Sigmoid colon (tissue), 7 donors: ENCODE measurements at places on chromosomes 1 and 21. TPM values are rescaled to one million over a fixed set of nuclear protein-coding genes. Genes with fewer than 3 reads are reported as not detected.

PDIK1L gene
- polyA plus RNA-seq, result 5.4 TPM

CA6 gene
- not detected for polyA plus RNA-seq

OR2L8 gene
- polyA plus RNA-seq, result not detected

IBA57 gene
- 8.0 TPM for polyA plus RNA-seq

COL16A1 gene
- polyA plus RNA-seq, result 4.8 TPM

TMEM82 gene
- 17.3 TPM for polyA plus RNA-seq

KRTAP12-2 gene
- not detected for polyA plus RNA-seq

CELA3B gene
- polyA plus RNA-seq, result 6.0 TPM

FLG2 gene
- polyA plus RNA-seq, result not detected

GRCh38 chr1:110092991-110093390 is 19.3 kb upstream of the UBL4B start:
- no peak for DNase-seq

GRCh38 chr1:114347431-114348209 is 163.4 kb downstream of the TRIM33 start:
- DNase-seq, result no peak

GRCh38 chr1:17678011-17678410 is 77.1 kb upstream of the ACTL8 start:
- no peak for DNase-seq

DNA sequence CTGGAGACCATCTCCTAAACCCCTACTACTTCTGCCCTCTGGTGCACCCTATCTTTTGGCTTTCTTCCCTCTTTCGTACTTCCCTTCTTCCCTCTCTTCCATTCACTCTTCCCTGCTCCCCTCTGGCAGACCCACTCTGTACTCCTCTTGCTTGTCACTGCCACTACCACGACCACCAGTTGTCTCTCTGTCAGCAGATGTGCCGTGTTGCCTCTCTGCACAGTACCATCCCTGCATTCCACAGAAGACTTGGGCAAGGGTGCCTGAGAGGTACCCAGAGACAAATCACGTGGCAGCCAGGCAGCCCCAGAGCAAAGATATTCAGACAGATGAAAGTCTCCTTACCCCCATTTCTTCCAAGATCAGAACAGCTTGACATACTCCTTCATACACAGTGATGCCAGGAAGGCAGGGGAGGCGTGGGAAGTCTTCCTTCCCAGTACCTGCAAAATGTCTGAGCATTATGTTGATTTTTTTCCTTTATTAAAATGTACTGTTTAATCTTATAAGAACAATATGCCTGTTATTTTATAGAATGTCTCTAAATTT is 15.0 kb downstream of the CAMSAP2 start:
- no peak for DNase-seq

DNA sequence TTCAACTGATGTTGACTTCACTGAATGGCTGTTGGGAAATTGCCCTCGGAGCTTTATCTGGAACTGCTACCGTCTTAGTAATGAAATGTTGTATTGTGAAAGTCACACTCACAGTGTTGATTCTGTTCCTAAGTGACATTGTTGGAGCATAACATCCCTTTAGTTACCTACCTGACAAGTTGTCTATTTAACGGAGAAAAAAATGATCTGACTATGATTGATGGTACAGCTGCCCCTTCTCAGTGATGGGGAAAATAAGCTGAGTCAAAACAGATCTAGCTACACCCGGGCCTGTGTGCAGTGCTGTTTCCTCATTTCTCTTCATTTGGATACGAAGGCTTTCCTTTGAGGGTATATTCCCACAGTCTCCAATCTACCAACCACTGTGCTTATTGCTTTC is 472.3 kb upstream of the BRINP3 start:
- DNase-seq, result no peak

- DNase-seq, result no peak
Measured at GRCh38 chr1:9218917-9219316, 15.7 kb upstream of the H6PD start.

DNA sequence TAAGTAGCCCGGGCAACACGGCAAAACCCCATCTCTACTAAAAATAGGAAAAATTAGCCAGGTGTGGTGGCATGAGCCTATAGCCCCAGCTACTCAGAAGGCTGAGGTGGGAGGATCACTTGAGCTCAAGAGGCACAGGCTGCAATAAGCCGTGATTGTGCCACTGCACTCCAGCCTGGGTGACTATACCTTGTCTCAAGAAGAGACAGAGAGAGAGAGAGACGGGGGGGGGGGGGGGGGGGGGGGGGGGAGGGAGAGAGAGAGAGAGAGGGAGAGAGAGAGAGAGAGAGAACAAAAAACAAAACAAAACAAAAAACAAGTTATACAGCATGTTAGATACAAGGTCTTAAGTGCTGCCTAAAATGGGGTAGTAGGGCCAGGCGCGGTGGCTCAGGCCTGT is 77.8 kb upstream of the ZNF281 start:
- no peak for DNase-seq

DNA sequence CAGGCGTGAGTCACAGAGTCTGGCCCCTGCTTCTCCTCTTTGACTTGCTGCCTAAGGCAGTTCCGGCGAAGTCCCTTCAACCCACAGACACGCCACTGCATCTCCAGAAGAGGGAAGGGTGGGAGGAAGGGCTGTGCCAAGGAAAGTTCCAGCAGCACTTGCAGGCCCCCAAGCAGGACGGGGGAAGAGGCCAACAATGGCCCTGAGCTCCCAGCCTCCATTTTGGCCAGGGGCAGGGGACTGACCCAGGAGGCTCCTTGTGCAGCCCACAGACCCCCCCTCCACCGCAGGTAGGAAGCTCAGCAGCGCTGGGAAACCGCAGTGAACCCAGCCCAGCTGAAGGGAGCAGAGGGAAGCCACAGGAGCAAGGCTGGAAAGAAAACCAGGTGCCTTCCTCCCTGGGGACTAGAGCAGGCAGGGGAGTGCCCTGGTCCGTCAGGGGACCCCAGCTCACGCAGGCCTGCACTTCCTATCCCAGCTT is 35.4 kb downstream of the ACOT7 start:
- DNase-seq, result no peak

GRCh38 chr1:205858141-205858961 is 8.4 kb upstream of the PM20D1 start:
- DNase-seq, result no peak

DNA sequence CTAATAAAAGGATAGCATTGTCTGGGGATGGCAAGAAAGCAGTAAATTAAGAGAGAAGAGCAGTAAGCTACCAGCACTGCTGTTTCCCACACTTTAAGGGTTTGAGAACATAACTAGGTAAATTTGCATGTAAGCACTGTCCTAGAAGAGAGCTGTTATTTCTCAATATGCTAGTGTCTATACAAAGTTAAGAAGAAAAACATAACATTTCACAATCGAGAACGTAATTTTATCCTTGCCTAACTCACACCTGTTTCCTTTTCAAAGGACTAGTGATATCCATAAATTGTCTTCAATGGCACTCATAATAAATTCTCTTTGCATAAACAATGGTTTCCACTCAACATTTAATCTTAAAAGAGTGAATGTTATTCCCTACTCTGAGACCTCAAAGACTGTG is 576.0 kb downstream of the PTBP2 start:
- no peak for DNase-seq

GRCh38 chr1:34642679-34643078 is 112.2 kb upstream of the GJB5 start:
- no peak for DNase-seq

DNA sequence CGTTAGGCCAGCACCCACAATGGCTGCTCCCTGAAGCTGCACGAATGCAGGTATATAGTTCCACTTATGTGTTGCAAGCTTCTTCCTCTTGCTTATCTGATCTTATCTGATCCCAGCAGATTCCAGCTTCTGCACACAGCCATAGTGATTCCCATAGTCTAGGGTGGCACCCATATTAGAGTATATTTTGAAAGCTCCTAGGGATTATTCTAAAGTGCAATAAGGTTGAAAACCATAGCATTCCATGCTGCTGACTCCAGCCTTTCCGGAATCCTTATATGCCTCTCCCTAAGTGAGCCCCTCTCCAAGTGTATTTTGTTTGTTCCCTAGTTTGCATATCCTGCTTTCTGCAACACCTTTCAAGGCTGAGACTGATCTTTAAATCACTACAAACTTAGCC is 432.0 kb downstream of the SETD4 start:
- DNase-seq, result no peak

DNA sequence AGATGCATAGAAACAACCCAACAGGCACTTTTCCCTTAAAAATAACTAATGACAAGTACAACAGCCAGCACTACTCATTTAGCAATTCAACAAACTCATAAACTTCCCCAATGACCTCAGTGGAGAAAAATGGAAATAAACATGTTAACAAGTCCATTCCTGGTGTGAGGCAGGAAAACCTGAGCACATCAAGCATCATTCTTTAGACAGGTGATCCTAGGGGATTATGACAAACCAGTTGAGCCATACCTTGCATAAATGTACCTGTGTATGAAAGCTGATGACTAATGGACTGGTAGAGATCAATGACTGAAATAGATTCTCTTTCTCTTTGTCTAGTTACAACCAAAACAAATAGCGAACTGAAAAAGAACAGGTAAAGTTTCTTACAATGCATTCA is 7.0 kb downstream of the COL24A1 start:
- DNase-seq, result no peak

DNA sequence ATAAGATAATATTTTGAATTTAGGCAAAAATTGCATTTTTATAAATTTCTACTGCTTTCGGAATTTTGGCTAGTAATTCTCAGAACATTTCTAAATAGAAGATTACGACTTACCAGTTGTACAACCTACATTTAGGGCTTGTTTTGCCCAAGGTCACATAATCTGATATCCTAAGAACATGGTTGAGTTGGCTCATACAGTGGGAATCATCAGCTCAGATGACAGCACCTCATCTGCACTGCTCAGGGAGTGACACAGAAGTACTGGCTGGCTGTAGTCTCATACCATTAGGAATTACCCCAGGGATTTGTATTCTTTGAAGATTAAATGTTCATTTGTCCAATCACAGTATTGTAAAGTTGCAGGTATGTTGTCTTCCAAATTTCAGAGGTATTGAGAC is 217.6 kb downstream of the ADGRL2 start:
- DNase-seq, result no peak

DNA sequence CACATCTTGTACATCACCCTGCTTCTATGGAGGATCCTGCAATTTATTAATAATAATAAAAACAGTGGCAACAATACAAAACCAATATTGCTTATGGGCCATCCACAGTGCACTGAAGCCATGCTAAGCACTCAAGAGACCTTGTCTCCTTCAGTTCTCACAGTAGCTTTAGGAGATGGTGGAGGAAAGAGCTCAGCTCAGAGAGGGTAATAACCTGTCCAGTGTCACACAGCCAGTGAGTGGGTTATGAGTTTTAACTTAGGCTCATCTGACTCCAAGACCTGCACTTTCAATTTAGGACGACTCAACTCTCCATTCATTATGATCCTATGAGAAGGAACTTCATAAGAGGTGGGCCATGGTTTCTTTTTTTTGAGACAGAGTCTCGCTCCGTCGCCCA is 347.6 kb upstream of the RUNX1 start:
- no peak for DNase-seq

- DNase-seq, result no peak
Measured at GRCh38 chr1:64861611-64862010, 104.7 kb downstream of the JAK1 start.

DNA sequence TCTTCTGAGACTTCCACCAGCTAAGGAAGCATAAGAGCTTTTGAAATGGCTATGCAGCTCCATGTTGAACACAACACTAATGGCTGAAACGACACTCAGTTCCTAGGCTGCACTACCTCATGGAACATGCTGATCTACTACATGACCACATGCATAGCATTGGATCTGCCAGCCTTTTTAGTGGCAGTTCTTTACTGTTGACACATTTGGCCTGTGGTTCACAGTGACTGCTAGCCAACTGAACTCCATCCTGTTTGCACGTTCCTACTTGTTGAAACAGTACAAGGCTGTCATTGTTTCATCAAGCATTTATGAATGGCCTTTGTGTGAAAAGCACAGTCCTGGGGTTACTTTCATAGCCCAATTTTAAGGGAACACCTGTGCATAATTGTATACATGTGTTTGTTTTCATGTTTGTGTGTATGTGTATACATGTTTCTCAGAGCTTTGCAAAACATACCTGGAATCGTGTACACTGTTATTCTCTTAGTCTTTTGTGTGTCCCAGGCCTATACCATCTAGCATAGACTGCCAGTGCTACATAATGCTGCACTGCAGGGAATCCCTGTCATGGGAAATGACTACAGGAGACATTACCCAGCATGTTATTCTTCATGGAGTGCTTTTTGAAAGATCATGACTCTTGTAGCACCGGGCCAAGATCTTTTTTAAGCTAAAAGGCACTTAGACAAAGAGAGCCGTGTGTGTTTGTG is 179.6 kb upstream of the ESRRG start:
- no peak for DNase-seq

GRCh38 chr1:240562779-240563178 is 49.2 kb downstream of the GREM2 start:
- DNase-seq, result no peak

- no peak for DNase-seq
Measured at GRCh38 chr1:94486990-94487389, 54.6 kb downstream of the F3 start.

- DNase-seq, result peak; percentile 82
Measured at GRCh38 chr1:94247138-94248094, 10.0 kb upstream of the ARHGAP29 start.

GRCh38 chr1:66758241-66758755 is 6.0 kb downstream of the DYNLT5 start:
- no peak for DNase-seq

DNA sequence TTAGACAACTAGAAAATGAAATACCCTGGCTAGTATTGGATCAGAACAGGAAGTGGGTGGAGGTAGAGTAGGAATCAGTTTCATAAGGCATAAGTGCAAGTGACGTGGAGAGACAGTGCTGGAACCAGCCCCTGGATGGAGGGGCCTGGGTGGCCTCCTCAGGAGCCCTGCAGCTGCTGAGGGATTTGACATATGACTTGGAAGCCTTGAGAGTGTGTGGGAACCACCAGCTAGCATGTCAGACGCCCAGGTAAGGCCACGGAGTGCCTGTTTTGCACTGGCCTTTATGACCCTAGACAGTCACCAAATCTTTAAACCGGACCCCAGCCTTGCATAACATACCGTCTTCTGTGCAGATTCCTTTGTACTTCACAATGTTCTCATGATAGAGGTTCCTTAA is 94.4 kb downstream of the RAVER2 start:
- DNase-seq, result no peak

DNA sequence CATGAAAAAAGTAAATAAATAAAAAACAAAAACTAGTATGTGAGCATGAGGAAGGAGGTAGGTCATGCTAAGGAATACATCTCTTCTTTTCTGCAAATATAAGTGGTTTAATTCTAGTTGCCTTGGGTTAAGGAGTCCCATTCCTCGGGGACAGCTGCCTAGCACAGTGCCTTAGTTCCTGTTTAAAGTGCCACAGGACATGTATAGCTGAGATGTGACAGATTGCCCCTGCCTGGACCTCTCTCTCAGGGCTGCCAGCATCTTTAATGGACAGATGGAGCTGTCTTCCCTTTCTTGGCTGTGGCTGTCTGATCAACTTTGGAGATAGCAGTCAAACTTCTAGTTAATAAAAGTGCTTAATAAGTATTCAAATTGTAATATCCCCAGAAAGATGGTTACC is 50.0 kb downstream of the TSEN15 start:
- no peak for DNase-seq

GRCh38 chr21:42973309-42973990 is 912 bp upstream of the PKNOX1 start:
- peak; percentile 72 for DNase-seq

- no peak for DNase-seq
Measured at GRCh38 chr1:212703991-212704564, 4.4 kb upstream of the BATF3 start.

GRCh38 chr1:87598429-87598828 is 269.7 kb downstream of the LMO4 start:
- DNase-seq, result no peak
